ENCODE measurements at places on chromosomes 7 and 10.
A peak's percentile ranks its signal among the peaks of the same experiment; 100 is the strongest.

DNA sequence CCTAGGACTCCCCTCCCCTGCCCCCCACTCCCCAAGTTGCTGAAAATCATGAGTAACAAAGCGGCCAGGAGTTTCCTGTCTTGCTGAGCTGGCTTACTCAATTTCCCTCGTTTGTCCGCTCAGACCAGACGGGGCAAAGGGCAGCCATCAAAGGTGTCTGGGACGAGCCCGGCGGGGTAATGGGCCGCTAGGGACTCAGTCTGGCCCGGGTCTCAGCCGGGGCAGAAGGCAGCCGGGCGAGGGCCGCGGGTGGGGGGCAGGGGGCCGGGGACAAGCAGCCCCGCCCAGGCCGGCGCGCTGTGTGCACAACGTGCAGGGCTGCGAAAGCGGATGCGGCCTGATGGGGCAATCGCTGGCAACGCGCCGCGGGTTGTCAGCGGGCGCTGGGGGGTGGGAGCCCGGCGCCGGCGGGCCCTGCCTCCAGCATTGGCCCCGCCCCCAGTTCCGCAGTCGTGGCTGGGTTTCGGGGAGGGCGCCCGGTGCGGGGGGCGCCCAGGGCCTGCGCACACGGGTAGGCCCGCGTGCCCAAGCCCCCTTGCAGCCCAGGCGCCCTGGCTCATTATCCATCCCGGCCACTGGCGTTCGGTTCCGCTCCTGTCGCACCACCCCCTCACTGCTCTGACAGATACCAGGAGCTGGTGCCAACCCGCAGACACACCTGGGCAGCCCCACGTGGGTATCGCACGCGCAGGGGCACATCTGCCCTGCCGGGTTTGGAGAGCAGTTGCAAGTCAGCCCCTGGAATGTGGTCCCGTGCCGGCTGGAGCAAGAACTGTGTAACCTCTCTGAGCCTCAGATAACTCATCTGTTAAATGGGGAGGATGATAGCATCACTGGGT lies 35.1 kb downstream of the DNAJB12 start:
- DNase-seq = peak; percentile 82

DNA sequence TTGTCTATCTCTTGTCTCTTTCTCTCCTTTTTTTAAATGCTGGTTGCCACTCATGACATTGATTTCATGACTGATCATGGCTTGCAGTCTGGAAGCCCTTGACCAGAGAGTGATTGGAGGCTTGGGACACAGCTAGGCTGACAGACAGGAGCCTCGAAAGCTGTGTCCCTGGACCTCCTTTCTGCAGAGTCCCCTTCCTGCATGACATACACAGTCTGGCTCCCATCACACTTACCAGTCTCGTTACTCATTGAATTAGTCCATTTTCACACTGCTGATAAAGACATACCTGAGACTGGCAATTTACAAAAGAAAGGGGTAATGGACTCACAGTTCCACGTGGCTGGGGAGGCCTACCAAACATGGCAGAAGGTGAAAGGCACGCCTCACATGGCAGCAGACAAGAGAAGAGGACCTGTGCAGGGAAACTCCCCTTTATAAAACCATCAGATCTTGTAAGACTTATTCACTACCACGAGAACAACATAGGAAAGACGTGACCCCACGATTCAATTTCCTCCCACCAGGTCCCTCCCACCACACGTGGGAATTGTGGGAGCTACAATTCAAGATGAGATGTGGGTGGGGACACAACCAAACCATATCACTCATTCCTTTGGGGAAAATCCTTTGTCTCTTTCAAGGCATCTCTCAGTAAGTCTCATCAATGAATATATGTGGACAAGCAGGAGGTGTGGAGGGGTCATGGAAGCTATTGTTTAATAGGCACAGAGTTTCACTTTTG lies 102.3 kb downstream of the TBXAS1 start:
- DNase-seq = no peak

DNA sequence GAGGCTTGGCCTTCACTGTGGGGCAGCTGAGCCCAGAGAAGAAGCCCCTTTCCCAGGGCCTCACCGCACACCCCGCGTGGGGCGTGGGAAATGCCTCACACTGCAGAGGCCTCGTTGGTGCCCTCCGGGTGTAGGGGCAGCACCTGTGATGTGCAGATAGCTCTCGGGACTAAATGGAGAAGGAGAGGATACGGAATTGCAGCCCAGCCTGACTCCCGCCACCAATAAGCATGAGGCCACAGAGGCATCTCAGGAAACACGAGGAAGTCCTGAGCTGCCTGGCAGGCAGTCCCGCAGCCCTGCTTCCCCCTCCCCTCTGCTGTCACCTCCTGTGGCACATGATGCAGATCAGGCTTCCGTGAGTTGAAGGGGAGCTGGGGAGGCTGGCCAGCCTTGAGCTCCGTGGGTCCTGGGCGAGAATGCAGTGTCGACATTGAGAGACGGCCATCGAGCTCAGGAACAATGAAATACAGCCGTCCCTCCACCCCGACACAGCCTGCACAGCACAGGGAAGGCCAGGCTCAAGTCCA lies 59.6 kb upstream of the PPP2R2D start:
- DNase-seq = no peak

DNA sequence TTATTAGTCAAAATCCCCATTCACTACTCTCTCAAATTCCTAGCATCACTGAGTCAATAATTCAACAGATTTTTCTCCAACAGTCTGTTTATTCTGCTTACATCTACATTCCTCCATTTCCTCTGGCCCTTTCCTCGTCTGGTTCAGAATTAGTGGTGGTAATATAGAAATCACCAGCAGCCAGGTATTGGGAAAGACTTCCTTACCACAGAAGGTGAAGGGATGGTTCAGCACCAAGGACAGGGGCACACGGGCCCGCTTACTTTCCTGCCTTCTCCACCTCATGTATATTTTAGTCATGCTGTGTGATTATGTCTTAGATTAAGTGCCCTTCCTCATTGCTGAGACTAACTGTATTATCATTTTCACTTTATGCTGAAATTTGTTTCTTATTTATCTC lies 70.4 kb upstream of the APBB1IP start:
- DNase-seq = peak; percentile 7

DNA sequence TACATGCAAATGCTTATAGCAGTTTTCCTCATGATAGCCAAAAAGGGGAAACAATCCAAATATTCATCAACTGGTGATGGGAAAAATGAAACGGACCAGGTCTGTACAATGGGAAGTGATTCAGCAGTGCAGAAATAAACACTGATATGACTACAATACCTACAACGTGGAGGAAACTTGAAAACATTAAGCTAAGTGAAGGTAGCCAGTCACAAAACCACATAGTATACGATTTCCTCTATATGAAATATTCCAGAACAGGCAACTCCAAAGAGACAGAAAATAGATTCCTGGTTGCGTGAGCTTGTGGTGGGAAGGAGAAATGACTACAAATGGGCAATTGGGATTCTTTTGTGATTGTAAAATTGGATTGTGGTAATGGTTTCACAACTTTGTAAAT lies 263.1 kb upstream of the PITRM1 start:
- no peak for DNase-seq

- no peak for DNase-seq
These were observed 12.0 kb upstream of the KCNMA1 start for GRCh38 chr10:77649333-77650331.

DNA sequence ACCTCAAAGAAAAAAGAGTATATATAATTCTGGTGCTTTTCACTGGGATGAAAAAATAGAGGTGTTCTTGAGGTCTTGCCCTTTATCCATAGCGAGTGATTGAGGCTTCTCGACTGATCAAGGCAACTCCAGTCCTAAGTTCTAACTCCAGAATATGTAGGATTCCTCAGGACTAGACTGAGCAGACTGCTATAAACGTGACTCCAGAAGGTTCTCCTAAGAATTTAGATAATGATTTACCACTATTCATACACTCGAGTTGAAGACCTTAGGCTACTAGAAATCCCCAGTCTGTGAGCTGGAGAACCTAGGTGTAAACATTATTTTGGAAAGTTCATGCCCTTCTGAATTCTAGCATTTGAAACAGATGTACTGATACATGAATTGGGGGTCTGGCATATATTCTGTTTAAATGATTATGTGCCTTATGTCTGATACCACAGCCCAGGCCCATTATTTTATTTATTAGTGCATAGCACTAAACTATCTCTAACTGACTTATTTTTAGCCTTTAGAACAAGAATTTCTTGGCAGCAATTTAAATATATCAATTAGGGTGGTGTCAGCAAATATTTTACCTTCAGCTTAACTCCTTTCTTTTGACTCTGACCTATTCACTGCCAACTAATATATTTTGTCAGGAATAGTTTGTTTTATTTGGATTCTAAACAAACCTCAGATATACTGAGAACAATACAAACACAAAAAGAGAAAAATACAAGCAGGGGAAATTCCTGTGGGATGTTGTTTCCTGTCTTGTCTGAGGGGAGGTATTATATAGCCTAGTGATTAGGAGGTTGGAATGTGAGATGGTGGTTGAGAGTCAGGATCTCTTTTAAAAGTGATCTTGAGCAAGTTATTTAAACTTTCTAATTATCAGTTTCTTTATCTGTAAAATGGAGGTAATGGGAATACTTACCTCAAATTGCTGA lies 75.8 kb downstream of the PODXL start:
- DNase-seq = peak; percentile 26

- DNase-seq = no peak
These were observed 551.0 kb upstream of the AUTS2 start for GRCh38 chr7:69047151-69047754.

All from brain microvascular endothelial cell (primary cell).